Sigmoid colon (tissue), 7 donors: ENCODE measurements at places on chromosomes 6 and 20. TPM values are rescaled to one million over a fixed set of nuclear protein-coding genes. Genes with fewer than 3 reads are reported as not detected.

DNA sequence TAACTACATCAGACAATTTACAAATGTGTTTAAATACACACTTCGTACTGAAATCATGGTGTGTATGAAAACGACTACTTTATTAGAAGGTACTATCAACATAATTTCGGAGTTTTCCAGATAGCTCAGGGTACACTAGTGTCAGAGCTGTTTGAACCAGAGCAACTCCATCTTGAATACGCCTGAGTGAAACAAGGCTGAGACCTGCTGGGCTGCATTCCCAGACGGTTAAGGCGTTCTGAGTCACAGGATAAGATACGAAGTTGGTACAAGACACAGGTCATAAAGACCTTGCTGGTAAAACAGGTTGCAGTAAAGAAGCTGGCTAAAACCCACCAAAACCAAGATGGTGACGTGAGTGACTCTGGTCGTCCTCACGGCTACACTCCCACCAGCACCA is 167.6 kb downstream of the THBS2 start:
- DNase-seq, result no peak

- no peak for DNase-seq
Measured at GRCh38 chr6:105814745-105815536, 271.2 kb upstream of the PRDM1 start.

DNA sequence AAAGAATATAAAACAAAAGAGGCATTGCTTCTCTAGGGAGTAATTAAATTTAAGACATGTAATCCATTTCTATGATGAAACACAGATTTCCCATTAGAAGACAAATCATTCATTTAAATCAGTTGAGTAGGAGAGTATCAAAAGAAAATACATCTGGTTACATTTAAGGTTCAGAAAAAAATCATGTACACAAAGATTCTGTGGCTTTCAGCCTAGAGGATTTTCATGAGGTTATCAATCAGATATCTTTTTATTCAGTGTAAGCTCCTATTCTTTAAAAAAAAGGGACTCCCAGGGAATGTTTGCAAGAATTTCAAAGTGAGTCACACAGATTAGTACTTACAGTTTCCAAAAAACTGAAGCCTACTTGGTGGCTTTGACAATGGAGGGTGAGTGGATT is 24.9 kb downstream of the COL21A1 start:
- no peak for DNase-seq

DNA sequence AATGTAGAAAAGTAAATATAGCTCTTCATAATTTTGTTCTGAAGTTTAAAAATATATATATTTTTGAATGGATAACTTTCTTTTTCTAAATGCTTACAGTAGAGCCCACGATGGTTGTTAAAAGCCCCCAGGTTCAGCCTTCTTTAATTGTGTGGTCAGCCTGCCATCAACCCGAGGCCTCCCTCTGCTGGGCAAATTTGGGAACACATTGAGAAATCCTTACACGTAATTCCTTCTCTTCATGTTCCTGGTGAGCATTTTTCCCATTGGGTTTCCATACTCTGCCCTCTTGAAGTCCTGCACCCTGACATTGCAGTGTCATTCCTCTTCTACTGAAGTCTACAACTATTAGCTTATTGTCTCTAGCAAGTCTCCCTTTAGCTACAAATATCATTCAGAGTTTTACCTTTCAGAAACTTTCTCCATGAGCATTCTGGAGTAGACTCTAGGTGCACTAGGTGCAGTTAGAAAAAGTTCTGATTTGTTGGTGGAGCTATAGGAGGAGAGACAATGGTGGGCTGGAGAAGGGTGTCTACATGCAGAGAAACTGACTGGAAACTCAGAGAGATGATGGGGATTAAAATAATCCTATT is 40.6 kb downstream of the TRIM38 start:
- no peak for DNase-seq

DNA sequence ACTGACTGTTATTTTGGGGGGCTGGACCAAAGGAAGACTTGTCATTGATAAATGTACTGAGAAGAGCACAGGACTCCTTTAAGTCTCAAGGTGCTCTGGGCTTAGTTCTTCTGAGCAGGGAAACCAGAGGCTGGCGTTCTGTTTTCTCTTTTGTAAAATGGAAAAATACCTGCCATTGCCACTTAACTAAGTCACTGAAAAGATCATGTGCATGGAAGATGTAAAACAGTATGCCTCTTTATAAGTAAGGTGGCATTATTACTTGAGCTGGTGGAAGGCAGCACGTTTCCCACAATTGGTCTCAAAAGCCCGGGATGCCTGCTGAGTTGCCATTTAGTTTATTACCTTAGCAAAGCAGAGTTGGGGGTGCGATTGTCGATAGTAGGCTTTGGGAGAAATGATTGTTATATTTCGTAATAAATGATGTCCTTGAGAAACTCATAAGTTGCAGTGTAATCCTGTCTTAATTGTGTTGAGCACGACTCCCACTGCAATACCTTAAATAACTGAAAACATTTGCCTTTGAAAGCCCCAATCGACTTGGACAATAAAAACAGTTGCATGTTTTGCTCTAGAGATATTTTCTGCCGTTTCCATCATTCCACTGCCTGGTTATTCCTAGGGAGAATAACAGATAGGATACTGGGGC is 3.6 kb downstream of the JARID2 start:
- no peak for DNase-seq

- DNase-seq, result no peak
Measured at GRCh38 chr6:26534681-26535465, 3.3 kb upstream of the HMGN4 start.

DNA sequence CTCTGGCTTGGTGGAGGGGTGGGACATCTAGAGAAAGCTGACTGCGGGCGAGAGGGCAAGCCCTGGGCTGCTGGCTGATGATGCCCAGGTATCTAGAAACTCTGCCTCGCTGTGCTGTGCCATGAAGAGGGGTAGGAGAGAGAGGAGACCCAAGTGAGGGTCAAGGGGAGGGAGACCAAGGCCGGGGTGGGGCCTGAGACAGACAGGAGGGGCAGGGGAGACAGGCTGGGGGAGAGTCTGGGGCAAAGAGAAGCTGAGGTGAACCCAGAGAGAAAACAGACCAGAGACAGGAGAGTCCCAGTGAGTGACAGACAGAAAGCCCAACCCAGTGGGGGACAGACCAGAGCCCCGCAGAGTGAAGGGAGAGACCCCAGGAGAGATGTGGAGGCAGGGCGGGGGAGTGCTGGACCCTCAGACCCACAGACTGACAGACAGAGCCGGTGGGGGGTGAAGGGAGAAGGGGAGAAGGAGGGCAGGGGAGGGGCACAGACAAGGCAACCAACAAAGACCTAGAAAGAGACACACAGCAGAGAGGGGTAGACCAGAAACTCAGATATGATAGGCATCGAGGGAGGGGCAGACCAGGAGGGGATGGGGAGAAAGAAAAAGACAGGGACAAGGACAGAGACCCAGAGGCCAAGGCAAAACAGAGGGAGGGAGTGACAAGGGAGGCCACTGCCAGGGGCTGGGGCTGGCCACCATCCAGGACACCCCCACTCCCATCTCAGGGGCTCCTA is 5.9 kb downstream of the TEAD3 start:
- no peak for DNase-seq

- DNase-seq, result no peak
Measured at GRCh38 chr20:62308102-62308822, 5.5 kb downstream of the ADRM1 start.

DNA sequence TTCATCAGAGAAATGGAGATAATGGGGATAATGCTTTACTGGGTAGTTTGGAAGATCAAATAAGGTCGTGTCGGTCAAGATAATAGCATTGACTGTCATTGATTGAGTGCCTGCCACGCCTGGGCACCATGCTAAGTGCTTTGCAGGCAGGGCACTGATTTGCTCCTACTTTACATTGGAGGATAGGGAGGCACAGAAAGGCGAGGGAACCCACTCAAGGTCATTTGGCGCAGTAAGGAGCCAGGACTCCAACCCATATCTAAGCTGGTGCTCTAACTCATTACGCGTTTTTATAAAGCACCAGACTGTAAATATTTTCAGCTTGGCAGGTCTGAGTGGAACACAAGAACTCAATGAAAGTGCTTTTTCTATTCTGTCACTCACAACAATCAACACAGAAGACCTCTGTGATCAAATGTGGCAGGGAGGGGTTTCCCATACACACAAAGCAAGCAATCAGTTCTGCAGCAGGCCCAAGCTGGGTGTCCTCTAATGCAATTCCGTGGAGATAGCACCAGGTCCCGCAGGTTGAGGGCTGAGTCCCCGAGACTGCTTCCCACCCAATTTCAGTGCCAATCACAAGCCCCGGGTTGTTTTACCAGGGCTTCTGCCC is 373.6 kb downstream of the CDH26 start:
- no peak for DNase-seq

DNA sequence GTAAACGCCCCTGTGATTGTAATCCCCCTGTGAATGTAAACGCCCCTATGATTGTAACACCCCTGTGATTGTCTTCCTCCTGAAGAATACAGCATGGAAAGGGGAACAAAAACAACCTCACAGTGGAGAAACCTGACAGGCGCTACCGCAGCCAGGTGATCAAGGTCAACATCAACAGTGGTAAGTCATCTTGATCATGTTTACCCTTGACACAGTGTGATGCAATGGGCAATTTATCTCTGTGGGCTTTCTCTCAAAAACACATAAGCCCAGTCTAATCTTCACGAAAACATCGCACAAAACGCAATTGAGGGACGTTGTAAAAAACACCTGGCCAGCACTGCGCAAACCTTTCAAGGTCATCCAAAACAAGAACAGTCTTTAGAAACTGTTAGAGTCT is 277.2 kb downstream of the PRKN start:
- no peak for DNase-seq

LPA gene
- not detected for polyA plus RNA-seq

HCRTR2 gene
- polyA plus RNA-seq, result not detected

GID8 gene
- 18.3 TPM for polyA plus RNA-seq

GRM1 gene
- not detected for polyA plus RNA-seq

BHLHE23 gene
- polyA plus RNA-seq, result not detected
